ENCODE measurements at places on chromosomes 1 and 21.

DNA sequence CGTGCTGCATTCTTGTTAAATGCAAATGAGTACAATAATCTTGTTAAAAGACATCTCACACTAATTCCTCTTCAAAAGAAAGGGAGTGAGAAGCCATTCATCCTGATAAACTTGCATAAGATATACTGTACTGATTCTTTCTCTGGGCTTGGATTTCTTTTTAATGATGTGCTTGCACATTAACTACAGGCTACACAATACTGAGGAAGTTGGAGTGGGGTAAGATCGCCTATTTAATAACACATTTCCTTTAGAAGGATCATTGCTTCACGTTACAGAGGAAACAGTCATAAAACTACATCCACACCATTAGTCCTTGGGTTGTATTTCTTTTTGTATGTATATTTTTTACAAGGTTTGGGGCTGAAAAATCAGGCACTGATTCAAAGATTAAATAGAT is 36.6 kb downstream of the NRIP1 start:
- peaks cover 40% of the 10 kb centered on the region for H3K36me3 ChIP-seq
- H3K27ac ChIP-seq, result no peak overlapping the region
- no peaks in the 10 kb centered on the region for H3K27me3 ChIP-seq
- H3K4me3 ChIP-seq, result no peak overlapping the region
- peaks cover 34% of the 10 kb centered on the region for H3K4me1 ChIP-seq
- DNase-seq, result no peak

DNA sequence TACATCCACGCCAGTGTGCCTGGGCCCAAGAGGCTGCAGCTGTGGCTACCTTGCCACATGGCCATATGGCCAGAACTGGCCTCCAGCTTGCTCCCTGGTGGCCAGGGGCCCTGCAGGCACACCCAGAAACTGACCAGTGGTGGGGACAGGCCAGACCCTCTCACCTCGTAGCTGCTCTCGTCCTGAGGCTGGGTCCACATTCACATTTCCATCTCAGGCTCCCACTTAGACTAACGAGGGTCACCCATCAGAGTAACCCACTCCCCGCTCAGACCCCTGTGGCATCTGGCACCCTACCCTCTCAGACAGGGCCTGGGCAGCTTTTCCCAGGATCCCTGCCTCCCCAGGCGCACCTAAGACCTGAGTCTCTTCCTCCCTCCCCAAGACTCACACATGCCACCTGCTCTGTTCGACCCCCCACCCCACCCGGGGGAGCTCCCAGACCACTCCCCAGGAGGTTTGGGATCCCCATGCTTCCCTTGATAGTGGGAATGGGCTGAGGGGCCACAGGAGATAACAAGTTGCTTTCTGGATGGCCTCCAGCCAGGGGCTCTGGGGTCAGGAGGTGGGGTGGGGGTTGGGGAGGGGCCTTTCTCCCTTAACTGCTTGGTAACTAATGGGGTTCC is 21.3 kb upstream of the RNU1-4 start:
- DNase-seq, result no peak
- peaks cover 33% of the 10 kb centered on the region for H3K27me3 ChIP-seq
- H3K4me3 ChIP-seq, result no peak overlapping the region
- no peaks in the 10 kb centered on the region for H3K4me1 ChIP-seq
- no peaks in the 10 kb centered on the region for H3K36me3 ChIP-seq
- no peak overlapping the region for H3K27ac ChIP-seq

DNA sequence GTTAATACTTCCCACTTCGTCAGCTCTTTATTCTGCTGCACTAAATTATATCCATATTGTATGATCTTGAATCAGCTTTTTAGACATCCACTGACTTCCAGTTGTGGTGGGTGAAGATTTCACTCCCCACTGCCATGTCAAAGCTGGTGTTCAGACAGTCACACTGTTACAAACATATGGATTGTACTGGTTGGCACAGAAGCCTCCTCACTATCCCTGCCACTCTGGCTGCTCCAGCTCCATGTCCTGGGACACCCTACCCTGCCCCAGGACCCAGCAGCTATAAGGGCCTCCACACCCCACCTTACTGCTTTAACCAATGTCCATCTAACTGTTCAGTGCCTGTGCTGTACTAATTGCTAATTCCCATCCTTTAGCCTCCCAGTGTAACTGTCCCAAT is 32.0 kb upstream of the BATF3 start:
- no peak overlapping the region for H3K4me3 ChIP-seq
- H3K4me1 ChIP-seq, result peaks cover 7% of the 10 kb centered on the region
- peaks cover 22% of the 10 kb centered on the region for H3K36me3 ChIP-seq
- DNase-seq, result no peak
- H3K27me3 ChIP-seq, result no peaks in the 10 kb centered on the region

DNA sequence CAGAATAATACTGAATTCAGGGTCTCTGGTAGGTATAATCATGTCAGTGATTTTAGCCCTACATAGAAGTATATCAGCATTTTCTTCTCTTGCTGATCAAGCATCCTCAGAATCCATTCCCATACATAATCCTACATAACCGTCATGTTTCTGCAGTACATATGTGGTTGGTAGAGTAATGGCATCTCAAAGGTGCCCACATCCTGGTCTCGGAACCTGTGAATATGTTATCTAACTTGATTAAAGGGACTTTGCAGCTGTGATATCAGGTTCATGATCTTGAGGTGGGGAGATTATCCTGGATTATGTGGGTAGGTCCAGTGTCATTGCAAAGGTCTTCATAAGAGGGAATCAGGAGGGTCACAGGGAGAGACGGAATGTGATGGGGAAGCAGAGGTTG is 69.4 kb upstream of the KIF1B start:
- peaks cover 12% of the 10 kb centered on the region for H3K36me3 ChIP-seq
- H3K4me3 ChIP-seq, result no peak overlapping the region
- H3K27ac ChIP-seq, result no peak overlapping the region
- no peak for DNase-seq

- peaks cover 29% of the 10 kb centered on the region for H3K4me1 ChIP-seq
- no peak overlapping the region for H3K4me3 ChIP-seq
Measured at GRCh38 chr1:8667869-8668594, 149.4 kb downstream of the RERE start.

GRCh38 chr1:84271441-84272151 is 29.9 kb upstream of the SAMD13 start:
- H3K27me3 ChIP-seq, result no peaks in the 10 kb centered on the region
- peak overlapping the region; percentile 1 for H3K4me3 ChIP-seq
- H3K36me3 ChIP-seq, result no peaks in the 10 kb centered on the region
- peaks cover 6% of the 10 kb centered on the region for H3K4me1 ChIP-seq
- no peak for DNase-seq

- no peaks in the 10 kb centered on the region for H3K36me3 ChIP-seq
- peaks cover 7% of the 10 kb centered on the region for H3K27me3 ChIP-seq
- no peak for DNase-seq
Measured at GRCh38 chr1:27090911-27091310, 64.0 kb downstream of the SLC9A1 start.

DNA sequence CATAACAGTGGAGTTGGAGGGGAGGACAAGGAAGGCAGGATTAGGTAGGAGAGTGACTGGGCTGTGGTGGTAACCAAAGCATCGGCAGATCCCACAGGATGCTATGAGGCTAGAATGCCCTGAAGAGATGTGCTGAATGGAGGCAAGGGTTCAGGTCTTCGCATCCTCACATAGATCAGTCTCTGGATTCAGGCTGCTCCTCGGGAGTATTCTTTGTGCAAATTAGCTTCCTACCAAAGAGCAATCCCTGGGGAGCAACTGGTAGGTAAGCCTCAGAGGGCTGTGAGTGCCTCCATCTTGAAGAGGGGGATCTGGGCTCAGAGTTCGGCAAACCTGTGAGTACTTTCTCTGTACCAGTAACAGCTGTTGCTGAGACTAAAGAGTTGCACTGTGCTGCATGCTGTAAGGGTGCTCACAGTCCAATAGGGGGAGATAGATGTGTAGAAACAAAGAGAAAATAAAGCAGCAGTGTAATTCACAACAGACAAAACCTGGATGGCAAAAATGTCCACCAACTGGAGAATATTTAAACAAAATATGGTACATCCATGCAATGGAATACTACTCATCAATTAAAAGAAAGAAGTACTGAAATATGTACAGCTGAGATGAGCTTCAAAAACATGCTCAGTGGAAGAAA is 322.4 kb upstream of the DEPDC1 start:
- no peak for DNase-seq
- H3K27ac ChIP-seq, result no peak overlapping the region
- H3K4me1 ChIP-seq, result no peaks in the 10 kb centered on the region
- no peaks in the 10 kb centered on the region for H3K36me3 ChIP-seq

- DNase-seq, result no peak
- no peak overlapping the region for H3K27ac ChIP-seq
- no peaks in the 10 kb centered on the region for H3K27me3 ChIP-seq
- H3K36me3 ChIP-seq, result no peaks in the 10 kb centered on the region
- no peaks in the 10 kb centered on the region for H3K4me1 ChIP-seq
Measured at GRCh38 chr1:10764296-10764798, 32.1 kb downstream of the CASZ1 start.

DNA sequence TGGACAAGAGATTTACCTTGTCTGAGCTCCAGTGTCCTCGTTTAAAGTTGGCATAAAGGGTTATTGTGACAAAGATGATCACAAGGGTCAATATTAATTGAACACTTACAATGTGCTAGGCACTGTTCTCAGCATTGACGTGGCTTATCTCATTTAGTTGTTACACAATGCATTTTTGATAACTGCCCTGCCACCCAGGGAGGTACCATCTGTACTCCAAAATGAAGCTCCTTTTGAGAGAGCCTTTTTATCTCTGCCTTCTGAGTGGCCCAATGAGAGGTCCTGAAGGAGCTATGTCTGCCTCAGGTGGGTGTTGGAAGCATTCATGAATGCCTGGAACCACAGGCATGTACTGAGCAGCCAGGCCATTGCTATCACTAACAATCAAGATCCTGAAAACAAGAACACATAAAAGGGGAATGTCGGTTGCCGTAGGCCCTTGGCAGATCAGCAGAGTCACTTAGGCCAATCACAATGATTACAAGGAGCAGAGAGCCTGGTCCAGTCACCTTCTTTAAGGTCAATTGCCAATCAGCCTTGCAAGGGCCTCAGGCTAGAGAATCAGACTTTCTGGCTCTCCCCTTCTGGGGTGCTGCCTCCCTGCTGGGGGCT is 78.5 kb downstream of the NMNAT2 start:
- peaks cover 11% of the 10 kb centered on the region for H3K27me3 ChIP-seq
- no peak overlapping the region for H3K27ac ChIP-seq
- H3K36me3 ChIP-seq, result no peaks in the 10 kb centered on the region
- H3K4me1 ChIP-seq, result no peaks in the 10 kb centered on the region

DNA sequence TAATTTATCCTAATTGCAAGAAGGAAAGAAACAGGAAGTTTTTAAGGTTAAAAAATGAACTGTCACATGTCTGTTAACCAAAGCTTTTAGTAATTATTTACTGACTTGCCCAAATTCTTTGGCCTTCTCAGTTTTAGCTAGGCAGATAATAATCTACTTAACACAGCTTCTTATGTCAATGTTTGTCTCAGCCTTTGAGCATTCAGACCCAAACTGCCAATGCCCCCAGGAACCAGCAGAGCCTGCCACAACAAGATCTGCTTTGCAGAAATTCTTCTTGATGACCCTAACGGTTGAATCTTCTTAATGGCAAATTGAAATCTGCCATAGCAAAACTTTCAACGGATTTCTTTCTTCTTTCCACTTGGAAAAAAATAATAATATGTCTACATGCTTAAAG is 792.4 kb upstream of the ADGRL2 start:
- H3K4me1 ChIP-seq, result no peaks in the 10 kb centered on the region
- no peak for DNase-seq
- H3K36me3 ChIP-seq, result no peaks in the 10 kb centered on the region

GRCh38 chr1:7564137-7564536 is 207.0 kb upstream of the VAMP3 start:
- no peaks in the 10 kb centered on the region for H3K4me1 ChIP-seq
- no peaks in the 10 kb centered on the region for H3K27me3 ChIP-seq
- no peak overlapping the region for H3K27ac ChIP-seq
- DNase-seq, result no peak
- no peaks in the 10 kb centered on the region for H3K36me3 ChIP-seq
- H3K4me3 ChIP-seq, result no peak overlapping the region

DNA sequence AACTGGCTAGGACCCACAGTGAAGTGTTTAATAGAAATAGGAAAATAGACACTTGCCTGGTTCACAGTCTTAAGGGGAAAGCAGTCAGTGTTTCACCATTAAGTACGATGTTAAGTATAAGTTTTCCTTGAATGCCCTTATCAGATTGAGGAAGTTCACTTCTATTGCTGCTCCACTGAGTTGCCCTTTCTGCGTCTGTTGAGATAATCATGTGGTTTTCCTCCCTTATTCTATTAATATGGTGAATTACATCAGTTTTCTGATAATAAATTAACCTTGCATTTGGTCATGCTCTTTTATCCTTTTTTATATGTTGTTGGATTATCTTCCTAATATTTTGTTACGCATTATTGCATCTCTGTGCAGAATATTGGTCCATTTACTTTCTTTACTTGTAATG is 21.4 kb downstream of the UTS2 start:
- no peak for DNase-seq
- H3K27me3 ChIP-seq, result no peaks in the 10 kb centered on the region
- H3K4me1 ChIP-seq, result peaks cover 9% of the 10 kb centered on the region

DNA sequence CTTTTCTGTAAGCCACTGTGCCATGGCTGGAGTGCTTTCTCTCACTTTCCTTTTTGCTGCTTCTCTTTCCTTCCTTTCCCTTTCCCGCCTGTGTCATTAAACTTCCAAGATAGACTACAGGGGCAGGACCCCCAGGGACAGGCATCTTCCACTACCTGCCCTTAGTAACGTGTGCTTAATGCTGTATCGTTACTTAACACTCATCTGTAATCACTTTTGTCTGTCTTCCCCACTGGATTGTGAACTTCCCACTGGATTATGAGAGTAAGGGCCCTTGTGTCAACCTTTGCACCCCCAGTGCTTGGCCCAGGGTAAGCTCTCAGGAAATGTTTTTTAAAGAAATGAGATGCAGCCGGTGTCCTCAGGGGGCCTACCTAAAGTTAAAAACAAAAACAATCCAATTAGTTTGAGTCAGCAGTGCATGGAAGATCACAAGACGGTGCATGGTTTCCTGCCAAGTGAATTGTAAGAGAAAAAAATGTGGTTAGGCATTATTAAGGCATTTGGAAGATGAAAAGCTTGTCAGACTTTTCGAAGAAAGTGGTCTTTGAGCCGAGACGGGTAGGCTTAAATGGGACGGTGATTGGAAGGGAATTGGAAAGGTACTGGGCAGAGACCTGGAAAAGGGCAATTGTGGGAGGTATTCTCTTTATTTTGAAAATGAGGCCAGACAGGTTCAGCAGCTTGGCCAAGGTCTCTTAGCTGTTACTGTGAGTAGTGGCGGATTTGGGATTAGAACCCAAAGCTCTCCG is 958 bp downstream of the LYPLAL1 start:
- peak overlapping the region; percentile 100 for H3K4me3 ChIP-seq
- peaks cover 30% of the 10 kb centered on the region for H3K36me3 ChIP-seq
- H3K4me1 ChIP-seq, result peaks cover 39% of the 10 kb centered on the region

- H3K4me1 ChIP-seq, result no peaks in the 10 kb centered on the region
- H3K36me3 ChIP-seq, result no peaks in the 10 kb centered on the region
- DNase-seq, result no peak
- H3K4me3 ChIP-seq, result no peak overlapping the region
Measured at GRCh38 chr21:40704141-40704540, 142.8 kb downstream of the DSCAM start.

DNA sequence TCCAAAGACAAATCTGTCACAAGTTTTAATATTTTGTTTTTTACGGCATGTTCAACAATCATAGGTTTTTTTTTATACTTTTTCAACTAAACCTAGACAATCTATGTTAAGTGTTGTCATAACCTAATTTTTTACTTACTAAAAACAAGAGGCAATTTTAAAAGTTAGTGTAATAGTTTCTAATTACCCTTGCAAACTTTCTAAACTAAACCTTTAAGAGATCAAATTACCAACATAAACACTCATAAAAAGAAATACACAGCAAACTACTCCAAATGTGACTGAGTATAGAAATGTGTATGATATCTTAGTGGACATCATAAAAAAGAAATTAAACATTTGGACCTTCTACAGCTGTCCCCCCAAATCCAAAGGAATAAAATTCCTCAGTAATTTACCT is 10.0 kb downstream of the ZNF281 start:
- no peaks in the 10 kb centered on the region for H3K27me3 ChIP-seq
- H3K27ac ChIP-seq, result no peak overlapping the region
- peaks cover 18% of the 10 kb centered on the region for H3K36me3 ChIP-seq
- DNase-seq, result no peak

All from activated naive CD8-positive, alpha-beta T cell treated with anti-CD3 and anti-CD28 coated beads for 36 hours (primary cell).